NCI-H510A (cell line): ENCODE measurements at places on chromosomes 4 and X.

GRCh38 chrX:118502161-118502789 lies 6.7 kb downstream of the DOCK11 start:
- no peak for DNase-seq

DNA sequence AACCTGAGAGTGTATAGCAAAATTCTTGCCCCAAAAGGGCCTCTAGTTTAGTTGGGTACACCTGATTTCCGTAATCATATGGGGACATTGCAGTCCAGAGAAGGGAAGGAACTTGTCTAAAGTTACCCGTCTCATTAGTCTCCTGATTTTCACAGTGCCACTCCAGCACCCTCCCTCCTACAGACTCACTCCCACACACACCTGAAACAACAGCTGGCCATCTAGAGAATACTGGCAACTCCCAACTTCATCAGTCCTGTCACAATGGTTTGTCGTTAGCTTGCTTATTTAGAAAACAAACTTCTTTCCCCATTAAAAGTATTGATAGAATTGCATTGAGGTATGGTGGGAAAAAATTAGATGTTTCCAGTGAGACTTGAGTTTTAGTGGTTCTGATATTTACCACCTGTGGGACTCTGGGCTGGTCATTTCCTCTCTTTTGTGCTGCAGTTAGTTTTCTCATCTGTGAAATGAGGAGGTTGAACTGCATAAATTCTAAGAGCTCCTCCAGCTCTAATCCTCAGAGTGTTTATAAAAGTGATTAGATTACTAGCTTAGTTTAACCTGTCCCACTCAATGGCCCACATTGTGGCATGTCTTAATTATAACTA lies 1.7 kb downstream of the IL13RA1 start:
- no peak for DNase-seq

- DNase-seq = no peak
Observed at GRCh38 chr4:85869181-85869580, 394.2 kb downstream of the ARHGAP24 start.

- DNase-seq = no peak
Observed at GRCh38 chr4:76688619-76689144, 209.3 kb downstream of the SOWAHB start.

DNA sequence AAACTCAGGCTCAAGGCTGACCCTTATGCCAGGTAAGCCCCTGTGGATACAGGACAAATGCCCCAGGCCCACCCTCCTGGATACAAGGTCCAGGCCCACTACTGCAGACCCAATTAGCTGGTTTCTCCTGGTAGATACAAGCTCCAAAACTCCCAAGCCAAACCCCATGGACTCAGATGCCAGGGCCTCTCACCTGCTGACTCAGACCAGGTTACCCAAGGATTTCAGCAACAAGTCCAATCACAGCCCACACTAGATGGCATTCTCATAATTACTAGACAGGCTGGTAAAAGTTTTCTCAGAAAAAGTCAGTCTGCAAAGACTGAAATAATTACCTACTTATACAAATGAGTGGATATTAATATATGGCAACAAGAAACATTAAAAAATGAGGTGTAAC lies 87.0 kb downstream of the KLF8 start:
- no peak for DNase-seq

- DNase-seq = no peak
Observed at GRCh38 chr4:153679486-153679885, 4.6 kb upstream of the TLR2 start.

DNA sequence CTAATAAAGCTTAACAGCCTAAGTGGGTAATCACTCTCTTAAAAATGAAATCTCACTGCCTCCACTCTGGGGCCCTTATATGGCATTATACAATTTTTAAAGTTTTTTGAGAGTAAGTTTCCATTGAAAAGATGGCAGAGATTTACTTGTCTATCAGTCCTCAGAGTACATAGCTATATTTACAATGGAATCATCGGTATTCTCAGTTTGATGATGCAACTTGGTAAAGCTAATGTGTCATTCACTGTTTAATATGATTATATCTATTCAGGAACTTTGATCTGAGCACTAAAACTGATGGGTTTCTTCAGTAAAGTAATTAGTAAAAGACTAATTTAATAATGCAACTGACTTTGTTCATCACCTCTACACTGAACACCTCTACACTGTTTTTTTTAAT lies 51.6 kb downstream of the CT47B1 start:
- no peak for DNase-seq

- no peak for DNase-seq
Observed at GRCh38 chr4:125283707-125284279, 31.0 kb upstream of the FAT4 start.
